ENCODE measurements at places on chromosomes 4 and X.

GRCh38 chrX:130468395-130468923 is 66.7 kb downstream of the RBMX2 start:
- DNase-seq, result no peak

GRCh38 chrX:45952030-45952429 is 593.2 kb downstream of the ZNF674 start:
- no peak for DNase-seq

DNA sequence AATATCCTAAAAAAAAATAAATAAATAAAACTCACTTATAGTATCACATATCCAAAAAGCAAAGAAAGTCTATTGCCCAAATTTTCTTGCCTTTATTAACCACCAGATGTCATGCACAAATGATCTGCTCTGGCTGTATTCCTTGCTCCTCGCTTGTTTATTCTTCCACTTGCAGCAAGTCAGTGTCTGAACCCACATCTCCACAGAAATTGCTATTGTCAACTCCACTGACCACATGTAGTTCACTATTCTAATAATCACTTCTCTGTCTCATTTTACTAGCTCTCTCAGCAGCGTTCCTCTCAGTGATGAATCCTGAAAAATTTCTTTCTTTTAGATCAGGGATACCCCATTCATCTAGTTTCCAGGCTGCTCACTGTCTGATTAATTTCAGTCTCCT is 29.3 kb upstream of the CXXC4 start:
- no peak for DNase-seq

- DNase-seq, result no peak
These were observed 30.7 kb downstream of the SYAP1 start for GRCh38 chrX:16750136-16750535.

DNA sequence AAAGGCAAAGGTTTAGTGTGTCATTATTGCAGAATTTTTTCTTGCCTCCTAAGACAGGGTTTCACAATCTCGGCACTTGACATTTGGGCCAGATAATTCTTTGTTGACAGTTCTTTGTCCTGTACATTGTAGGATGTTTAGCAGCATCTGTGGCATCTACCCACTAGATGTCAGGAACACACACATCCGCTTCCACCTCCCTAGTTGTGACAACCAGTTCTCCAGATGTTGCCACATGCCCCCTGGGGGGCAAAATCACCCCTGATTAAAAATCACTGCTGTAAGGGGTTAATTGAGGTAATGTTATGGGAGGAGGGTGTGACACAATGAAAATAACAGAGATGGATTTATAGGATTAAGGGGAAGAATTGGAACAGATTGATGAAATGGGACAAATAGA is 75.3 kb downstream of the HMGB2 start:
- no peak for DNase-seq

DNA sequence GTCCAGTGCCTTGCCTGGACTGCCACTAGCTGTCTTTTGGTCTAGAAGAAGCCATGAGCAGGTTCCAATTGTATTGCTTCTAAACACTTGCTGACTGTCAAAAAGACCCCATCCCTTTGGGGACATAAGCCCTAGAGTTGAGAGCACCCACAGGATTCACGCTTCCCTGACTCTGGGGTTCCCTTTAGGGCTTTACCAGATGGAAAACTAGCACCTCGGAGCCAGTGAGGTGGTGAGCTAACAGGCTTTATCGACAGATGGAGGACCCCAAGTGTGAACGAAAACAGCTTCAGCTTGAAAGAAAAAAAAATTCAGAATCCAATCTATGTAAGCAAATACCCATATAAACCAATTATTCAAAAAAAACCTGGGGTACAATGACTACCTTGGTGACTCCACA is 90.8 kb downstream of the NAA11 start:
- DNase-seq, result no peak

DNA sequence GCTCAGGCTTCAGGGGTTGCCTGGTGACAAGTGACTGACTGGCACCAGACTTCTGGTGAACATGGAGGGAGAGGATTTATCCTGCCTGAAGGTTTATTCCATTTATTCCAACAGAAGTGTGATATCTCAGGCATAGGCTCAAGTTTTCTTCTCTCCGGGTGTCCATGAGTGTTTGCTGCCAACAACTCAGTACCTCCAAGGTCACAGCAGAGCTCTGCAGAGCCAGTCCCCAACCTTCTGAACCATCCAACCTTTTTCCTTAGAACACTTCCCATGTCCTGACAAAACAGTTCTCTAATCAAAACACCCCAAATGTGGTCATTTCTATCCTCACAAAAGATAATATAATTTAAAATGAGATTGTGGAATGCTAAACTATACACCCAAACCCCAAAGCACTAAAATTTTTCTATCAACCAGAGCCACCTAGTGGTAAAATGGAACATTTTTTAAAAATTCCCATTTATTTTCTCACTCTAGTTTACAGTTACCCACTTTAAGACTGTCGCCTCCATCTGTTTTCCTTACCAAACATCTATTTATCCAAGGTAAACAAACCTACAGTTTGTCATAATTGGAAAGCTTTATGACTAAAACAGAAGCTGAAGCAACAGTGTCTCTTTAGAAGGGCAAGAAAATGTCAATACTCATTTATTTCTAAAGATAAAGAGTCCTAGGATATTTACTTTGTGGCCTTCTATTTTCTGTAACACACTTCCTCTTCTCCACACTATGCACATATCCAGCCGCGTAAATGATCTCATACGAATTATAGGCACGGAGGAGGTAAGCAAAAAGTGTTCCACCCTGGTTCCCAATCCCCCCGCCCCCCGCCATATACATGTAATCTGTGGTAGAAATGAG is 39.5 kb downstream of the TMEM154 start:
- DNase-seq, result no peak

DNA sequence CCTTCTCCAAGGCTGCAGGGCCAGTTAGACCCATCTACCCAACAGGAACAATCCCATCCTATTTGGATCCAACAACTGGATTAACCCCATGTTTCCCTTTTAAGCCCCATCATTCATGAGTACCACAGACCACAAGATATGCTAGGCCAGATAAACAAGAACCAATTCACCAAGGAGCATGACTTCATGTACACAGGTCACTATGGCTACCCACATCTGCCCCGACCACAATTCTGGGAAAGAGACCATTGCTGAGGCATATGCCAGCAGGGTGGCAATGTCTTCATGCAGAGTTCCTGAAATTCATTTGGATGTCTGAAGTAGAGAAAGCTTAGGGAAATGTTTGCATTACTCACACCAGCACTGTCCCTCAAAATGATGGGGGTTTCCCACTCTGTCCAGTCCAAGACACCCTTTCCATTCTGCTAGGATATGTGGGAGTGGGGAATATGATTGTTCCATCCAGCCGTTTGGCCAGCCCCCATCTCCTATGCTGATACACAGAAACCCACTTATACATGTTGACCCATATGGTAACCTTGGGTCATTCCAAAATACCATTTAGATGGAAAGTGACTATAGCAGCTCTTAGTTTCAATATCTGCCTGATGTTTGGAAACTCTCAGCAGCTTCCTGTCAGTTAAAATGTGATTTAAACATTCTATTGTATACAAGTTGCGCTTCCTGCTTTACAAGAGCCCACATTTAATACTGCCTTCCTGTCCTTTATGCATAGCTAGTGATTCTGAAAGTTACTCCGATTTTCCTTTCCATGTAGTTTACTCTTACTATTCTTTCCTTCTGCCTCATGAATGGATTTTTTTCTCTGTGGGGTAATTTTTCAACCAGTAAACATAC is 129.0 kb downstream of the AMMECR1 start:
- no peak for DNase-seq

GRCh38 chr4:68476191-68476590 is 28.9 kb downstream of the TMPRSS11E start:
- DNase-seq, result no peak

GRCh38 chrX:16745659-16746058 is 26.2 kb downstream of the SYAP1 start:
- DNase-seq, result no peak

DNA sequence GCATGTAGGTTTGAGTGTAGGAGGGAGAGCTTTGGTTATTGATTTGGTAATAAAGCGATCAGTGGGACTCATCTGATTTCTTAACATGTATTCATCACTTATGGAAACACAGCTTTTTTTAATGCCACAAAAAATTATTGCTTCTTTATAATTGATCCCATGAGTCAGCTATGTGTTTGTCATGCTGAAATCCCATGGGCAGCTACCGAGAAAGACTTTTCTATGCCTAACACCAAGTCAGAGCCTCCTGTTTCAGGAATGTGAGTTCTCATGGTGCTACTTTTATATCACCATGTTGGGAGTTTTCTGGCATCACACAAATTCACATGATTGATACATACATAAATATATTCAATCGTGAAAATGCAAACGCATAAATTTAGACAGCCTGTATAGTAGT is 165.7 kb downstream of the RAPGEF2 start:
- no peak for DNase-seq

- DNase-seq, result no peak
These were observed 235.4 kb upstream of the FGF13 start for GRCh38 chrX:138946926-138947325.

GRCh38 chr4:52638717-52639116 is 20.4 kb downstream of the USP46 start:
- no peak for DNase-seq

GRCh38 chr4:77159806-77160205 is 2.8 kb downstream of the CCNG2 start:
- no peak for DNase-seq

DNA sequence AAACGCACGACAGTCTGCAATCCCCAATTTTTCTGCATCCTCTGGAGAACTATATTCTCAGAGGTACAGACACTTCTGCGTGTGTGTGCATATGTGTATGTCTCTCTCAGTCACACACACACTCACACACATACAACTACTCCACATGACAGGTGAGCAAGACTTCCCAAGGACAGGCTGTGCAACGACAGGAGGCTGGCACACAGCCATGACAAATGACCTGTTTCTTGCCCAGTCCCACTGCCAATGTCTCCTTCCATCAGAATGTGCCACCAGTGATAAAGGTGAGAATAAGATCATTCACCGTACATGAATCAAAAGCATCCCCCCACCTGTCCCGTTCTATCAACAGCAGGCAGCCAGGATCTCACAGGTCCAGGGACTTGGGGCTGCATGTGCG is 52.4 kb downstream of the PPP2R2C start:
- no peak for DNase-seq

DNA sequence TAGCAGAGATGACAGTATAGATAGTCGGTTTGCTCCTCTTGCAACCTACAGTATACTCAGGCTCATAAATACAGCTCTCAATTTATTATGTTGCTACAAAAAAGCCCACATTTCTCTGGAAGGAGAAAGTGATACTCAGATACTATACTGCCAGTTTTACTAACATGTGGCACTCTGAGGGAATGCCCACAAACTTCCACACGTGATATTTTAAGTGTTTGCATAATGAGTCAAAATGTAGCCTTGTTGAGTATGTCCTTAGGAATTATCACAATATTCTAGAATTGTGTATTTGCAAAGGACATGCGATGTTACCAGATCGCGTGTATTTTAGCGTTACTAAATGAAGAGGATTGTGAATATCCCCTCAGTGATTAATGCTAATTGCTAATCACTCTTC is 929.1 kb downstream of the STIM2 start:
- no peak for DNase-seq

GRCh38 chrX:75045369-75045768 is 110.7 kb downstream of the ABCB7 start:
- no peak for DNase-seq

DNA sequence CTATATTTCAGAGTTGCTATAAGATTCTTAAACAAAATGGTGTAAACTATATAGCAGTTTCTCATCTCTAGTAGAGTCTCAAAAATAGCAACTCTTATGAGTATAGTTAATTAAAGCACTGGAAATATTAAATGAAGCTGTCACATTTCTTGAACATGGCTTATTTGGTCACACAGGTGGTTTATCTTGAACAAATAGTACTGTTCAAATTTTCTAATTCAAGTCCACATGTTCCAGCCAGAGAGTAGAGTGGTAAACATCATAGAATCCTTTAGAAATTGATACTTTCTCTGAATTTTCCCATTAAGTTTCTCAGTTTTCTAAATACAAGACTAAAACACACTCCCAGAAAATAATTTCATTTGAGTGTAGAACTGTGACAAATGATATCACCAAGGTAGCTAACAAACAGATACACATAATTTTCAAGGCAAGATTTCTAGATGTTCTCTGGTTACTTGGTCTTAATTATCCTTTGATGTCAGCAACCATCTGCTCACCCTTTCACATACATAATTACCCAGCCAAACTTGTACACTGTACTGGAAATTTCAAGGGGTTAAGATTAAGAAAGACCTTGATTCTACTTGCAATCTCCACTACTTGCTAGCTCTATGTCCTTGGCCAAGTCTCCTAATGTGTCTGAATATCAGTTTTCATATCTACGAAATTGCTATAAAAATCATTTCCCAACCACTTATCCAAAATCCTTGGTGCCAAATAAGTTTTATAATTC is 24.3 kb upstream of the PAK3 start:
- DNase-seq, result no peak

DNA sequence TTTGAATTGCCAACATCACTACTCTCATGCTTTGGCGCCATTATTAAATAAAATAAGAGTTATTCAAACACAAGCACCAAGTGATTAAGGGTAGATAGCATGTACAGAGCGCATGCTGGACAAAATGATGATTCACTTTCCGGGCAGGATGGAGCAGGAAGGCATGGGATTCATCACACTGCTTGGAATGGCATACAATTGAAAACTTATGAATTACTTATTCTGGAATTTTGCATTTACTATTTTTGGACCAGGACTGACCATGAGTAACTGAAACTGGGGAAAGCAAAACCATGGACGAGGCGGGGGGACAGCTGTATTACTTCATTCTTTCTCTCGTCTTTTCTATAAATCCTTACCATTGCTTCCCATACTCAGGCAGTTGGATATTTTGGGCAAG is 28.5 kb upstream of the FGF5 start:
- DNase-seq, result no peak

DNA sequence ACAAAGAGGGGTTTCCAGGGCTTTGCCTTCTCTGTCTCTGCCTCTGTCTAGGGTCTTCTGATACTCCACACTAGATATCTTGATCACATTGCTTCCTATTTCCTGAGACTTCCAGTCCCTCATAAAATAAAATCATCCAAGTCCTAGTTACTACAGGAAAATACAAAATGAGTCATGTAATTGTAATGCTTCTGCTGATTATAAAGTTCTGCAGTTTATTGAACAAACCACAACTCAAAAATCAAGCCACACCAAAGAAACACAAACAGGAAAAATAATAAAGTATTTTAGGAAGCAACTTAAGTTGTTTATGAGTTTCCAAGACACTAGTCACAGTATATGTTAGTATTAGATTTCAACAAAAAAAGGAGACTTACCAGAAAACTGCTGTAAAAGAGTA is 695.1 kb upstream of the GALNTL6 start:
- no peak for DNase-seq
